SJCRH30 (cell line): ENCODE measurements at places on chromosomes 3 and 15.

GRCh38 chr3:112813723-112814171, 32.9 kb downstream of the CD200R1L start:
- DNase-seq = no peak

- no peak for DNase-seq
These were observed 473.3 kb upstream of the TPRG1 start for GRCh38 chr3:188698436-188698835.

DNA sequence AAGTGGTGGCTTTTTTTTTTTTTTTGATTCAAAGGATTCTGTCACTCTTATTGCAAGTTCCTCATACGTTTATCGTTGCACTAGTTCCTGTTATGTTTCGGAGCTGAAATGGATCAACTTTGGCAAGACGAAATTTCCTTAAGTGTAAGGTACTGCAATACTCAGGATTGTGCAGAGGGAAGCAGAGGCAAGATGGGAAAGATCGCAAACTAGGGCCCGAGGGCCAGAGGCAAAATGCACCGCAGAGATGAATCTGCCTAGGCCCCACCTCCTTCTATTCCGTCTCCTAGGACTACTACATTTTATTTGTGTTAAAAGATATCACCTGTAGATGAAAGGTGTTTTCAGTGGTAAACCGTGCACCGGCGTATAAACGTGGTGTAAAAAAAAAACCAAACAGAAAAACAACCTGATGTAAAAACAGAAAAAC, 331 bp downstream of the RNU6-1 start:
- peak; percentile 90 for DNase-seq

GRCh38 chr3:50355829-50356552, 3.3 kb downstream of the TMEM115 start:
- no peak for DNase-seq

DNA sequence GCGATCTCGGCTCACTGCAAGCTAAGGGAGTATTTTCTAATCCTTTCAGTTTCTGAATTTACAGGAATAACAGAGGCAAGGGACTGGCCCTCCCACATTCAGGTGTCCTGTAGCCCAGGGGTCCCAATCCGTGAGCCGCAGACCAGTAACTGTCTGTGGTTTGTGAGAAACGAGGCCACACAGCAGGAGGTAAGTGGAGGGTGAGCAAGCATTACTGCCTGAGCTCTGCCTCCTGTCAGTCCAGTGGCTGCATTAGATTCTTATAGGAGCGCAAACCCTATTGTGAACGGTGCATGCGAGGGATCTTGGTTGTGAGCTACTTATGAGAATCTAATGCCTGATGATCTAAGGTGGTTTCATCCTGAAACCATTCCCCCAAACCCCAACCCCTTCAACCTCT, 5.0 kb upstream of the IL17RC start:
- DNase-seq = no peak

DNA sequence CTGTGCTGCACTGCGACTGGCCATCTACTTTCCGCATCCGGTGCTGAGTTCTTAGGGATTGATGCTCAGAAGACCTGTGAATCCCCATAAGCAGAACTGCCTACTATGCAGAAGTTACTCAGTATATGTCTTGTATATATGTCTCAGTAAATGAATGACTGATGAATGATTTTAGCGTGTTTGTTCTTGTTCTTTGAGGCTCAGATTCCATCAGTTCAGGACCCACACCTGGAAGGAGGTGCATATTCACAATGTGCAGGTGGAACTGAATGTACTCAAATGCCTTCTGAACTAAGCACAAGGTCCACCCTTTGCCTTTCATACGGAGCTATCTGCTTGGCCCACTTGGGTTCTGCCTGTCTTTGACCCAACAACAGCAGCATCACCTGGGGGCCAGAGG, 19.8 kb downstream of the TNFAIP8L3 start:
- DNase-seq = no peak

DNA sequence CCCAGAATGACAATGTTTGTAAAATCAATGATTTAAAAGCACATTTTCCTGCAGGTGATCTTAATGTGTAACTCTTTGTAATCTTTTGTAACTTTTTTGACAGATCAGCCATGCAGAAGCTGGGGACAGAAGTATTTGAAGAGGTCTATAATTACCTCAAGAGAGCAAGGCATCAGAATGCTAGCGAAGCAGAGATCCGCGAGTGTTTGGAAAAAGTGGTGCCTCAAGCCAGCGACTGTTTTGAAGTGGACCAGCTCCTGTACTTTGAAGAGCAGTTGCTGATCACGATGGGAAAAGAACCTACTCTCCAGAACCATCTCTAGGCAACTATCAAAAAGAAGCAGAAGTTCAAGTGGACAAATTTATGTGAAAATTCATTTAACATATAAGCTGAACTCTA, 32.1 kb upstream of the NUDT16 start:
- no peak for DNase-seq

- no peak for DNase-seq
These were observed 59.0 kb upstream of the SMAD3 start for GRCh38 chr15:67006083-67007065.

GRCh38 chr3:18446149-18446825, 21.1 kb upstream of the SATB1 start:
- DNase-seq = no peak

DNA sequence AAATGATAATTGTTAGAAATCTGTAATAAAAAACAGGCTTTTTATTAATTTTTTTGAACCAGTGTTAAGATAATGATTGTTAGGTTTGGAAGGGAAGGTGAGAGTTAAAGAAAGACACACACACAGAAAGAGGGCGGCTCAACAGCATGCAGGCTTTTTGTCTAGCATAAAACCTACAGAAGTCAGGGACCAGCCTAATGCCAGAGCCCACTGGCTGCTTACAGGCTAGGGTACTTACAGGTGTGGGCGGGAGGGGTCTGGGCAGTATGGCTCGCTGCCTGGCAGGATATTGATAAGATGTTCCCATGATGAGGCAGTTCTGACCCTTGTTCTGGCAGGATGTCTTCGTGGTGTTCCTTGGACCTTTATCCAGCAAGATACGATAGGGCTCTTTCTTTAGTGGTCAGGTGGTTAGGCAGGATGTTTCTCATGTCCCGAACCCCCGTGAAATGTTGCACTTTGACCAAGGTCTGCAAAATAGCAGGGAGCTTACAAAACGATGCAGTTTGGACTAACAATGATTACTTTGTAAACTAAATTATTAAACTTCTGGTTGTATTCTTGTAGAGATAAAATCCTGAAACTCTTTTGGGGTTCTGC, 84.7 kb downstream of the DCUN1D1 start:
- no peak for DNase-seq

- DNase-seq = no peak
These were observed 46.3 kb upstream of the TIPARP start for GRCh38 chr3:156627946-156628569.

- no peak for DNase-seq
These were observed 63.8 kb downstream of the SLCO2A1 start for GRCh38 chr3:133965906-133966305.

DNA sequence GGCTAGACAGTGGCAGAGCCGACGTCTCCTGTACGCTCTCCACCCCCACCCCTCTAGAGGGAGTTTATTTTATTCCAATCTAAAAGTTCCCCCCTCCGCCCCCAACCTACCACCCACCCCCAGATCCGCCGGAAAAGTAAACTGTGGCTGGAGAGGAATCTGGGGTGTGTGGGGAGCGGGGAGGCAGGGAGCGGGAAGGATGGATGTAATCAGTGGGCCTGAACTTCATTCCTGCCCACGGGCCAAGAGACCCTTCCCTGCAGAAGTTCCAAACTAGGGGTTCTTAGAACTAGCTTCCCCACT, 537 bp upstream of the CSRNP1 start:
- no peak for DNase-seq

GRCh38 chr3:123540285-123540684, 44.6 kb downstream of the HACD2 start:
- DNase-seq = no peak

GRCh38 chr3:180135101-180135500, 98.4 kb upstream of the PEX5L start:
- DNase-seq = no peak

DNA sequence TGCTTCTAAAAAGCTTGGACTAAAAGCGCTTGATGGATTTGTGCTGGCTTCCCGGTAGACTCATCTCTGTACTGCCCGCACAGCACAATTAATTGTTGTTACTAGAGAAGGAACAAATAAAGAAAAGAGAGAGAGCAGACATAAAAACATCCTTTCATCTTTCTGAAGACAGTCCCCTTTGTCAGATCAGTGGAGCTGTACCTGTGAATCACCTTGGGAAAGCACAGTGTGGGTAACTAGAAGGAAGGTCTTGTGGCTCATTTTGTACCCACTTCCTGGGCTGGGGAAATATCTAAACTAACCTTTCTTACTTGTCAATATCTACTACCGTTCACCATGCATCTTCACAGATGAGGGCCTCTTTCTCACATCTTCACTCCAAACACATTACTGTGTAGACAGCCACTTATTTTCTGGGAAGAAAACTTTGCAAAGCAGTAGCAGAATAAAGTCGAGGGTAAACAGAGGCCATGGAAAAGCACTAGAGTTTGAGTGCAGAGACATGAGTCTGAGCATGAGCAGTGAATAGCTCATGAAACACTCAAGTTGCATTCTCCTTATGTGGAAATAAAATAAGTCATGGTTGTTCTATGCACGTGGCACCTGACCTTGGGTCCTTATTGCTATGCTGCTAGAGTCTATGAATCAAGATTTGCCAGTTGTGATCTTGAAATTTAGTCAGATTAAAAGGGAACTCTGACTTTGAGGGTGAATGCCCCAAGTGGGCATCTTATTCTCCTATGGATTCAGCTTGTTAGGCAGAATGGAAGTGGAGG, 169.3 kb downstream of the LPP start:
- no peak for DNase-seq

DNA sequence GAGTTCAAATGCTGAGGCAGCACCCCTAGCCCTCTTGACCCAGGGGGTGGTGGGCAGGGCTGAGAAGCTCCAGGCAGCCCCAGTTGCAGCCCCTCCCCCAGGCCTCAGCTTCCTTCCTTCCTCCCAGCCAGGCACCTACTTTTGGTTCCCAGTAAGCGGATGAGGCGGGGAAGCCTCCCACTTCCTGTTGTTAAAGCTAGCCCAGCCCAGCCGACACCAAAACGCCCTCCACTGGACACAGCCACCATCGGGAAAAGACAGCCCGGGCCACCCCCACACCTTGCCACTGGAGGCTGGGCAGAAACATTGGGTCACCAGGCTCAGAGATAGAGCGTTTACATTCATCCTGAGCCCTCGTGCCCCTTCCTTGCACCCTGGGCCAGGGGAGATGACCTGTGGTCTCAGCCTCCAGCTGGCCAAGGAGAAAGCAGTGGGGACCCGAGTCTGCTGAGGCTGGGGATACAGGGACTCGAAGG, 3.5 kb downstream of the DUSP7 start:
- DNase-seq = no peak

- DNase-seq = no peak
These were observed 177.6 kb upstream of the BCL6 start for GRCh38 chr3:187922704-187923416.

DNA sequence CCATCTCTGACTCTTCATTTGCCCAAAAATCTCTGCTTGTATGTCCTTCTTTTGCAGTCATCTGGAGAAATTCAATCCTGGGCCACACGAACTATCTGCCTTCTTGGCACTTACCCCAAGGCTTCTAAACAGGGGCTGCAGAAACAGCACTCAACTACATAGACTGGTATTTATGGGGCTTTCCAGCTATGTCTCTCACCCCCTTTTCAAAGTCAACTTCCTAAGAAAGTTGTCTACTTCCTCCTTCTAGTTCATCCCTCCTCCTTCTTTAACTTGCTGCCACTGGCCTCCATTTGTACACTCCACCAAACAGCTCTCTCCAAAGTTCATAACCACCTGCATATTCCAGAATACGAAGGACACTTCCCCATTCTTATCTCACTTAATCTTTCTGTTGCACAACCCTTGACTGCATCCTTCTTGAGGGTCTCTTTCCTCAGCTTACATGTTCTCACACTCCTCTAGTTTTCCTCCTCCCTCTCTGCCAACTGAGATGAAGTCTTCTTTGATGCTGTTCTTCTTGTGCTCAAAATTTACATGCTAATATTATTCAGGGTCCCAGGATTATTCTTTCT, 55.2 kb downstream of the PLD1 start:
- no peak for DNase-seq

- no peak for DNase-seq
These were observed 75.4 kb upstream of the POMGNT2 start for GRCh38 chr3:43181202-43181821.

DNA sequence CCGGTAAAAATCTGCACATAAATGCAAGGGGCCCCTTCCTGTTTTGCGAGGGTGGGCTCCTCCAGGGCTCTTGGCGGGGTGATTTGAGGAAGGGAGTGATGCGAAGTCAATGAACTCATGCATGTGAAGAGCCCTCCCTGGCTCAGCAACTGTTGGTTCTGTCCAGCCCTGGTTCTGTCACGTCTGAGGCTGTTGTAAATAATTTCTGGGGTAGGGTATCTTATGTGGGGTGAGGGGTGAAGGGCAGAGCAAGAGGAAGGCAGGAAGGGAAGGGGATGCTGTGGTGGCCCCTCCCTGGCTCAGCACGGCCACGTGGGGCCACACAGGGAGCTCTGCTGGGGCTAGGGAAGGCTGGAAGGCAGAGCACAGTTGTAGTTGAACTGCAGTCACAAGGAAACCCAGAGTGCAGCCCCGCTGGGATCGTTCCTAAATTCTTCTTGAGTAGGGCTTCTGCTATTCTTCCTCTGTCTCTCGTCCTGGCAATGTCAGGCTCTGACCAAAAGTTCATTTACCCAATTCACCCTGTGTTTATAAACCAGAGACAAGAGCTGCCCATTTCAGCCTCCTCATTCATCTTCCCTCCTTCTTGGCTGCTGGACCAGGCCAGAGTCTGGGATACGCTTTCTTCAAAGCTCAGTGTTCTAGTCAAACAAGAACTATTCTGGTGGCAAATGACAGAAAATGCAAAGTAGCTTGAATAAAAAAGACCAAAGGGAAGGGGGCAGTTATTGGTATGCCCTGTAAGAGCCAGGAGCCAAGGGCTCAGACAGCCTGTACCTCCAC, 14.8 kb upstream of the TOPBP1 start:
- DNase-seq = no peak

- DNase-seq = no peak
These were observed 132.8 kb downstream of the TUSC7 start for GRCh38 chr3:116842254-116842957.

DNA sequence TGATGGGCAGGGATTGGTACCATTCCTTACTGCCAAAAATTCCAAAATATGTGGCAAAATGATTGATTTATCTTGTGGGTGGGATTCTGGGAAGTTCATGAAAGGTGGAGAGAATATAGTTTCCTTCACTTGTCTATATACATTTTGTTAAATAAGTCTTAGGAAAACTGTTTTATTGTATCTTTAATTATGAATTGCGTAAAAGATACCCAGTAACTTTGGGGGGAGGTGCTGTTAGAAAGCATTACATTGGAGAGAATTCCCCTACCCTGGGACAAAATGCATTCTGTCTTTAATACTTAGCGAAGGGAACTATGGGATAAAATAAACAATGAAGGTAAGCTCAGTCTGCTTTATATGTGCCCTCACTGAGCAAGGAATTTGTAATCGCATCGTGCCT, 4.6 kb downstream of the SETD5 start:
- DNase-seq = no peak

GRCh38 chr3:65713016-65713415, 325.7 kb downstream of the MAGI1 start:
- DNase-seq = no peak

DNA sequence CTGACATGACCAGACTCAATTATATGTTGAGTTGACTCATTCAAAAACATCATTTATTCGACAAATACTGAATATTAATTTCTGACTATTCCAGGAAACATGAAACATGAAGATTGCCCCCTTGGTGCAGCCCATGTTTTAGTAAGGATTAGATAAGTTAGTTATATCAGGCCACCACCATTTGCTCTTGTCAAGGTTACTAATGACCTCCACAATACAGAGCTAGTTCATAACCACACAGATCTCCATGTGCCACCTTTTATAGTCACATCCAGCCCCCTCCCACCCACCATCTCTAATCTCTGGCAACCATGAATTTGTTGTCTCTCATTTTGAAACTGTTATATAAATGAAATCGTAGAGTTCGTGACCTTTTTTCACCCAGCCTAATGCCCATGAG, 15.7 kb downstream of the KLHL18 start:
- DNase-seq = no peak
